ENCODE measurements at places on chromosomes 4 and X.

- DNase-seq = no peak
Observed at GRCh38 chrX:13383907-13384306, 64.1 kb upstream of the ATXN3L start.

- no peak for DNase-seq
Observed at GRCh38 chr4:108838451-108838850, 75.6 kb upstream of the ETNPPL start.

DNA sequence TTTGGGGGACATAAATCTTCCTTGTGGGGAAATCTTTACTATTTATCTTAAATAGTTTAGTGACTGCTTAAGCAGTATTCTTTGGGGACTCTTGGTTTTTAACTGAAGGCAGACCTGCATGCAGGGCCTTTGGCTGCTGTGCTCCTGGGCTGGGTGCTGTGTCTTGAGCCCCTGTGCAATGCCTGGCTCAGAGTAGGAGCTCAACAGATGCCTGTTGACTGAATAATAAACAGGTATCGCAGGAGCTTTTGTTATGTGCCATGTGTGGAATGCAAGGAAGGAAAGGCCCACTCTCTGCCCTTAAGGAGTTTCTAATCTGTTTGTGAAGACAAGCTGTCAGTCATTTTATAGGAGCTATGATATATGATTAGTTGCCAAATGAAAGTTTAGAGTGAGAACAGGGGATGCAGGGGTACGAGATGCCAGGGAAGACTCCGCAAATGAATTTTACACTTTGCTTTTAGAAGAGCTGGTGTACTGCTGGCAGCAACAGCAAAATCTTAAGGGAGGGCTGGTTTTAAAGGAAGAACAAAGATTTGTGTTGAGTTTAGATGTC lies 6.7 kb downstream of the GAB1 start:
- DNase-seq = no peak

GRCh38 chrX:151702741-151703340 lies 7.6 kb downstream of the PRRG3 start:
- DNase-seq = no peak

DNA sequence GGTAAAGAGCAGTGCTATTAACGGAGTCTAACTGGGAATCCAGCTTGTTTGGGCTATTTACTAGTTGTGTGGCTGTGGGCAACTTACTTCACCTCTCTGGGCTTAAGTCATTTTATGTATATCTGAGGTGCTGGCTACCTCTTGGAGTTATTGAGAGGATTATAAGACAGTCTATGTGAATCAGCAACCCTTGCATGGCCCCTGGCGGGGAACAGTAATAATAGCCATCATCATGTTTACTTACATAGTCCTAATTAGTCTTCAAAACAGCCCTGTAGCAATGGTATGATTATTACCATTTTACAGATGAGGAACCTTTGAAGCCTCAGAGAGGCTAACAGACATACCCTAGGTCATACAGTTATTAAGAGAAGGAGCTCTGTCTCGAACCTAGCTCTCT lies 1.5 kb downstream of the HPRT1 start:
- no peak for DNase-seq

GRCh38 chrX:97314345-97314744 lies 430.6 kb downstream of the RPA4 start:
- no peak for DNase-seq

- no peak for DNase-seq
Observed at GRCh38 chr4:153246446-153247115, 42.3 kb downstream of the TRIM2 start.

- no peak for DNase-seq
Observed at GRCh38 chr4:157810137-157810774, 362.6 kb downstream of the GASK1B start.

GRCh38 chr4:133869486-133869885 lies 332.1 kb downstream of the PABPC4L start:
- DNase-seq = no peak

DNA sequence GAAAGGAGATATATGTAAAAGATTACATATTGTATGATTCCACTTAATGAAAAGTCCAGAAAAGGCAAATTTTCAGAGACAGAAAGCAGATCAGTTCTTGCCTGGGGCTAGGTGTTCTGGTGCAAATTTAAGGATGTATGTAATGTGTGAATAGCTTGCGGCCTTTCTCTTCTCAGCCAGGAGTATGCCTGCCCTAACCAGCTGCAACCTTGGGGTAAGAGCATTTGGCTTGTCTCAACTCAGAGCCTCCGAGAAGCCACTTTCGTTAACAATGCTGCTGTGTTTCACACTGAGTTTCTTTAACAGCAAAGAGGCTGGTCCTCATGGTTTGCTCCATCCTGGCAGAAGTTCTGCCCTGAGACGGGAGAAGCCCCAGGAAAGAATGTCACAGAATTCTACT lies 102.7 kb downstream of the SPCS3 start:
- no peak for DNase-seq

DNA sequence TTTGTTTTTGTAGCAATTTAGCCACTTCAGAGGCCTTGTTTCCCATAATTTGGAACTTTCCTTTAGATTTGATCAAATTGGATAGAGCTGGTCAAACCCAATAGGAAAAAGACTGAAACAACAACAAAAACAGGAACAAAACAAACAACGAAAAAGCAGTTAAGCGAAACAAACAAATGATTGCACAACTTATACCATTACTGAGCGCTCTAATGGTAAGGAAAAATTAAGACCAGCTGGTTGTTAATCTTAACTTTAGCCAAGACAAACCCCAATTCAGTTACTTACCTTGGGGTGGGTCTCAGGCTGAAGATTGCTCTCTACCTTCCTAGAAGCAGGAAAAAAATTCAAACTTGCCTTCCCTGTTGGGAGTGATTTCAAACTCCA lies 38.3 kb downstream of the SPCS3 start:
- no peak for DNase-seq

DNA sequence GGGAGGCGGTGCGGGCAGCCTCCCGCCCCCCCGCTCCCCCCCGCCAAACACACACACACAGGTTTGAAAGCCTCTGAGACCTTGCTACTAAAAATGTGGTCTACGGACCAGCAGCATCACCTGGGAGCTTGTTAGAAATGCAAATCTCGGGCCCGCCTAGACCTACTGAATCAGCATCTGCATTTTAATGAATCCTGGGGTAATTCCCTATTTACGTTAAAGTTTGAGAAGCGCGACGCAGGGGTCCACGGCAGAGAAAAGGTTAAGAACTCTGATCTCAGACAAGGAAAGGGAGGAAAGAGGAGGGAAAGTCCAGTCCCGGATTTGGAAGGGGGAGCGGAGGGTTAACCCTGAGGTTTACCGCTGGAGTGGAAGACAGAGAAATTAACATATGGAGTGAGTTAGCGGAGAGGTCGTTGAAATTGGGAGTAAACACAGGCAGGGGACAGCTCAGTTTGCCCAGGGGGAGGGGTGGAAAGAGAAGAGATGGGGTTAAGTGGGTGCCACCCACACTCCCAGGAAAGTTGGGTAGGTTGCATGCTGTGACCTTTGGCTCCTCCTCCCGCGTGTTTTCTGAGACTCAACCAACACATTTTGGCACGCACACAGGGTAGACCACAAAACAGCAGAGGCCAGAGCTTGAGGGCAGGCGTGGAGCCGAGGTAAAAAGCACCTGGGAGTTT lies 483.6 kb downstream of the BCOR start:
- DNase-seq = no peak

DNA sequence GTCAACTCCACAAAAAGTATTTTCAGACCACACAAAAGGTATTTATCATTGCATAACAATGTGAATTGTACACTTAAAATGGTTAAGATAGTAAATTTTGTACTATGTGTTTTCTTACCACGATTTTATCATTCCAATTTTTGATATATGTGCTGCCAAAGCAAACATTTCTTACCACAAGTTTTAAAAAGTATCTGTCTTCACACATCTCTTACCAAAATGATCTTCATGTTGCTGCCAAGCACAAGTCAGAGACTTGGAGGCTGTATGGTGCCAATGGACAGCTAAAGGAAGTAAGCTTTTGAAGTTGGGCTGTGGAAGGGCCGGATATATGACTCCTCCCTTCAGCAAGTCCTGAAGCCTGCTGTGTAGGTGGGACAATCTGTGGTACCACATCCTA lies 67.9 kb downstream of the TMLHE start:
- no peak for DNase-seq

DNA sequence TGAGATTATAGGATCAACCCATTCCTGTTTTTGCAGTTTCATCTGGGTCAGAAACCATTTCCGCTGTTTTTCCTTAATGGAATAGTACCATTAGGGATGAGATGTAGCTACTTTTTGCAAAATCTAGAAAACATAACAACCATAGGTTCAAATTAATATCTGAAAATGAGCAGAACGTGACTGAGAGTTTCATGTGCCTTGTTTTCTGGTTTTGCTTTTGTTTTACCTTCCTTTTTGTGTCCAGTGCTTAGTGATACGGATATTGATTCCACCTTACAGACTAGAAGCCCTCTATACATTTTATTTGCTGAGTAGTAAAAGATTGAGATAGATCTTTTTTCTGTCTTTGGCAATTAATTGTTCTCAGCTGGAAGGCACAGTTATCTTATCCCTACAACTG lies 46.5 kb downstream of the SNX25 start:
- no peak for DNase-seq

- DNase-seq = no peak
Observed at GRCh38 chr4:151147000-151147399, 47.6 kb downstream of the RPS3A start.

DNA sequence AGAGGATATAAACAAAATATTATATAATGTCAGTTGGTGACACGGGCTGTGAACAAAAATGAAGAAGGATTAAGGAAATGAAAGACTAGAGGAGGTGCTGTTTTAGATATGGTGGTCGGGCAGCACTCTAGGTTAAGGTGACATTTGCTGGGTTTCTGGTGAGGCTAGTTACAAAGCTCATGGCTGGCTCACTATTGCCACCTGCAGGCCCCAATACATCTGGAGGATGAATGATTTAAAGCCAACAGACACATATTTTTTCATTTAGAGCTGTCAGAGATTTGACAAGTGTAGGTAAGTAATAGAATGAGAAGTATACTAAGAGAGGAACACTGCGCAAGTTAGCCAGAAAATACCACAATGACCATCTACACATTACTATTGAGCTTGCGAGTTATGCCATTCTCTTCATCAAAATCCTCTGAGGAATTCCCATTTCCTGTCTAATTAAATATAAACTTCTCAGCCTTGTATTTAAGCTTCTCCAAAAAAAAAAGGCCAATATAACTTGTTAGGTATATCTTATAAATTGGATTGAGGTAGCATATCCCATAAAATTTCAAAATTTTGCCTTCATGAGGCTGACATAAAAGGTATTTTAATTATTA lies 6.4 kb upstream of the FGG start:
- DNase-seq = no peak

- no peak for DNase-seq
Observed at GRCh38 chr4:80576796-80577195, 241.3 kb downstream of the CFAP299 start.

GRCh38 chrX:96776966-96777365 lies 92.3 kb downstream of the DIAPH2 start:
- no peak for DNase-seq

GRCh38 chrX:6906608-6907007 lies 240.9 kb upstream of the STS start:
- no peak for DNase-seq

- DNase-seq = no peak
Observed at GRCh38 chr4:5292101-5292500, 240.8 kb downstream of the STK32B start.

DNA sequence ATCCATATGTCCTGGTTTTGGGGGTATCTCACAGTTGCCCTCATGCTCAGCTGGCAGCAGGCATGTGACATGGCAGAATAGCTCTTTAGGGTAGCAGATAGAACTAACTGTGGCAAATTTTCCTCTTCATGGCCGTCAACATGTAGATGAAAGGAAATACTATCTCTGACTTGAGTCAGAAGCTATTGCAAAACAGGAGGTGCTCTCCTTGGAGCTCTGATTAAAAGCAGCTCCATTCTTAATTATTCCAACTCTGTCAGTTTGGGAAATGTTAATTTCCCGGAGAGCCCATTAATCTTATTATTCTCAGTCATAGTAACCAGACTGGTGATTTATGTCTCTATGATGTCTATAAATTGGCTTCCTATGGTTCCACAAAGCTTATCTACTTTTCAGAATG lies 18.2 kb downstream of the IL13RA1 start:
- DNase-seq = no peak

GRCh38 chr4:115515772-115516171 lies 402.4 kb upstream of the NDST4 start:
- DNase-seq = no peak

GRCh38 chr4:39319676-39320075 lies 46.5 kb downstream of the RFC1 start:
- peak; percentile 36 for DNase-seq

GRCh38 chr4:174154215-174154854 lies 129.1 kb downstream of the FBXO8 start:
- no peak for DNase-seq

DNA sequence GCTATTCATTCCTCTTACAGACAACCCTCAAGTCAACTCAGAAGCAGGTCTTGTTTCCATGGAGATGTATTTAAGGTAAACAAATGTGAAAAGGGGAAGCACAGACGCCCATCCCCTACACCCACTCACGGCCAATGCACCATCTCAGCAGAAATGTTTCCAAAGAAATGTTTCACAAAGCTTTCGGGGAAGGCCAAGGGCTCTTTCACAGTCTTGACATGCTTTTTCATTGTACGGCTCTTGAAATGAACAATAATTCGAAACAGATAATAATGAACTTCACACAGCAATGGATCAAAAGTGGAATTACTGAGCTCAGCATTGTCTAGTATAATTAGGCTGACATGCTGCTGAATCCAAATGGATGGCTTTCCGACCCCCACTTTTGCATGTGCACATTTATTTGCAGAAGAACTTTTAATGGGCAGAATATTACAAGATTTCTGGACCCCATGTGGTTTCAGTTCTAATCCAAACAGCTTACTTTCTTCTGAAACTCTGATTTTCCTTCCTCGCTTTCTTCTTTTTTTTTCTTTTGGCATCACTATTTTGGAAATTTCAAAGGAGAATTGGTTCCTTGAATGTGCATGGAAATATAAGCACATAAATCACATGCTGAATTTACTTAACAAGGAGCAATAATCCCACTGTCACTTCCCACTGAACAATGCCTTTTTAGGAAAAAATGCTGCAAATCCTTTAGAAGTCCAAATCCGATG lies 160.9 kb downstream of the SMIM20 start:
- DNase-seq = no peak

- DNase-seq = peak; percentile 24
Observed at GRCh38 chrX:141176586-141177451, at the start of gene LDOC1. LDOC1 (minus strand) TSS chrX:141177129; CDS start chrX:141177021, 108 bp downstream.

DNA sequence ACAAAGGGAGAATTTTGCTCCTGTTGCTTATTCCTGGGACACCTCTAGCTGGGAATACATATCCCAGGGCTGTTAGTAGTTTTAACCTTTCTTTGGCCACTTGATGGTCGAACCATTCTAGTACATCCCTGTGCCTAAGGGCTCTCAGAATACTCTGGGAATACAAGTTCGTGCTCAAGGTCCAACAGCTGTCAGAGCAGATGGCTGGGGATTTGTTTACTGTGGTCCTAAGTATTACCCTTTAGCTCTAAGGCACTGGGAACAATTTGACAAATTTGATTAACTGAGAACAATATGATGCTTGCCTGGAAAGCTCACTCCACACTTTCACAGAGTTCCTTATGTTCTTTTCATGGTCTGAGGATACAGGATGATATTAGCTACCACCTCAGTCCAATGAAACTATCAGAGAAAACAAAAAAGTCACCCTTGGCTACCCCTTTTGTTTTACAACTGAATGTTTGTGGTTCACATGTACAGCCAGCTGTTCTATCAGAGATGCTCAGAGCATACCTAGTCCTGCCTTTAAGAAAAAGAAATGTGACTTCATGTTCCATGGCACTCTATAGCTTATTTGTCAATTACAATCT lies 47.4 kb upstream of the PHOX2B start:
- no peak for DNase-seq

Data from HFF-Myc (cell line).